Activated CD4-positive, alpha-beta T cell treated with anti-CD3 and anti-CD28 coated beads for 24 hours (primary cell): ENCODE measurements at places on chromosomes 2 and 18.

GRCh38 chr18:55588111-55588869, at the start of gene TCF4:
Gene TCF4 (minus strand): TSS chr18:55588192. CDS start chr18:55587116, 1,076 bp downstream.
- DNase-seq = no peak

DNA sequence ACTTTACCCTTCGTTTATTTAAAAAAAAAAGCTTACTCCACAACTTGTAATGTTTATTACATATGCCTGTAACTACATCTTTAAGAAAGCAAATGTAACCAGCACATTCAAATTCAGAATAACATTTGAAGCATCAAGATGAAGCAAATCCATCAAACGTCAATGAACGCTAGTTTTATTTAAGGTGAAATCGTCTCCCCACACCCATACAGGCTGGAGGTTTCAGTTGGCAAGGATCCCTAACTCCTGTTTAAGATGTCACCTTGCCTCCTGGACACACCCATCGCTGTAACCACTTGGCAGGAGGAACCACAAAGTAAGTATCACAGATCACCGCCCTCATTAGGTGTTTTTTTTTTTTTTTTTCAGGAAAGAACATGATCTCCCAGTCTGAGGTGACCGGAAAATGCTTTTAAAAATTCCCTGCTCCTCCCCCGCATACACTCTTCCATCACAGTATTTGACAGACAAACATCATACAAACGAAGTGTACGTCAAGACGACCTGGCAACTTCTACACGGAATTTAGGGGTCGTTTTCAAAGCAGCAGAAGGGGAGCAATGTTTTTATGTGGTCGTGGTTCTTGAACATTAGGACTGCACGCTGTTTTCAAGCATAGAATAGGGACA, 19.7 kb upstream of the STPG4 start:
- no peak for DNase-seq

DNA sequence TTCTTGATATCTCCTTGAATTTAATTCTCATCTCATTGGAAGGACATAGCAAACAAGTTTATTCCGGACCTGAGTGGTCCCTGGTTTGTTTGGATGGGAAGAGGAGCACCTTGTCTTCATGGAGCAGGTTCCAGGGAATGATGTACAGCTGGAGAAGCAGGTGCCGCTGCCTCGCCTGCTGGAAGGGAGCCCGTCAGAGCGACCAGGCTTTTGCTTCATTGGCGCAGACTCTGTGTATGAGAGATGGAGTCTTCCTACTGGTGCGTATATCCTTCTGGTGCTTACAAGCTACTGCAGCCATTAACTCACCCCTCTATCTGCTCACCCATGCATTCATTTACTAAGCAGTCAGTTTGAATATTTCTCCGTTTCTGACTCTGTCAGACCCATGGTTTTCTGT, 11.6 kb upstream of the ALLC start:
- DNase-seq = no peak

- DNase-seq = no peak
Observed at GRCh38 chr2:149100739-149101699, 62.5 kb downstream of the LYPD6B start.

- no peak for DNase-seq
Observed at GRCh38 chr18:4283746-4284291, 171.3 kb downstream of the DLGAP1 start.

DNA sequence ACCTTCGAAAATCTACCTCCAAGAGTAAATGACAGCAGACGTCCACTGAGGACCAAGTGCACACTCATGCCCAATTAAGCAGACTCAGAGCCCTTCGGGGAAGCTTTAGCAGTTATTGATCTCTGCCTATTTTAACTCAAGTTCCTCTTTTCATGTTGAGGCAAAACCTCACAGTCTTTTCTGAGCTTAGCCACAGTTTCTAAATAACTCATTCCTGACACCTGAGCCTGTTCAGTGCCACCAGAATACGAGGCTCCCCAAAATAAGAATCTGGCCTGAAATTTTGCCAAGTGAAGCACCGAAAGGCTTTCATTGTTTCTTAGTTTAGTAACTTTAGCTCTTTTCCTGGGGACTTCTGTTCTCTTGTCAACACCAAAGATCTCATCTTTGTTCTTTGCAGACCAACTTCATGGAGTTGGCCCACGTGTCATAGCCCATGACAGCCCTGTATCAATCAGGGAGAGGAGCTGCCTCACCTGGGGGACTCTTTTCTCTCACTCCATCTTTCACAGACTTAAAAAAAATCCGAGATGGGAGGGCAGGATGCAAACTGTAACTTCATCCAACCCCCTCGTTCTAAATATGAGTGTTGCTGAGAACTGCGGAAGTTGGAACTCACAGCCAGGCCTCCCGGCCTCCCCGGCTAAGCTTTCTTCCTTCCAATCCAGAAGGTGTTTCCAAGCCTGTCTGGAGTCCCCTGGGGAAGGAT, 22.2 kb downstream of the INPP5D start:
- DNase-seq = no peak
